H9 (cell line): ENCODE measurements at places on chromosomes 3 and 15.

- no peaks in the 10 kb centered on the region for H3K4me1 ChIP-seq
- H3K4me3 ChIP-seq: no peak overlapping the region
- H3K27me3 ChIP-seq: no peaks in the 10 kb centered on the region
- peak; percentile 34 for DNase-seq
Measured at GRCh38 chr3:60431599-60431958, 819.7 kb downstream of the FHIT start.

GRCh38 chr15:85514413-85514812 lies 134.0 kb downstream of the AKAP13 start:
- H3K4me3 ChIP-seq: no peak overlapping the region
- H3K4me1 ChIP-seq: peaks cover 8% of the 10 kb centered on the region; the same call in 1 of the 2 replicates
- H3K27ac ChIP-seq: no peak overlapping the region
- H3K36me3 ChIP-seq: no peaks in the 10 kb centered on the region
- H3K27me3 ChIP-seq: no peaks in the 10 kb centered on the region
- DNase-seq: no peak

DNA sequence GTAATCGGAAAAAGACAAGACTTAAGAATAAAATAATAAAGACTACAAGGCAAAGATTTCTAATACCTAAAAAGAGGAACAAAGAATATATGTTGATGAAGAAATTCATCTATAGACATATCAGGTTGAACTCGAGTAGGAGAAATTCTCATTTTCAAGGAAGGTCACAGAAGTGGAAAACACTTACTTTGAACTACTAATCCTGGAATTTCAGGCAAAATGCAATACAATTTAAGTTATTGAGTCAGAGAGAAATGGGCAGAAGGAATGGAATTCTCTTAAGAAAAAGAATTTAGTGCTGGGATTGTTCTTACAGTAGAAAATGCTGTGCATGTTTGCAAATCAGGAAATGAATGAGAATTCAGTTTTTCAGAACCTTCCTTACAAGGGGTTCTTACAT lies 135.9 kb upstream of the TGFBR2 start:
- no peak overlapping the region for H3K4me3 ChIP-seq
- H3K27me3 ChIP-seq: no peaks in the 10 kb centered on the region
- H3K4me1 ChIP-seq: no peaks in the 10 kb centered on the region; the same call in 1 of the 2 replicates
- no peaks in the 10 kb centered on the region for H3K36me3 ChIP-seq

- peaks cover 22% of the 10 kb centered on the region for H3K36me3 ChIP-seq
- no peak overlapping the region for H3K4me3 ChIP-seq
- no peaks in the 10 kb centered on the region for H3K27me3 ChIP-seq
- no peak for DNase-seq
- H3K27ac ChIP-seq: no peak overlapping the region
- no peaks in the 10 kb centered on the region for H3K4me1 ChIP-seq
Measured at GRCh38 chr15:90209591-90209990, 8.5 kb downstream of the SEMA4B start.

DNA sequence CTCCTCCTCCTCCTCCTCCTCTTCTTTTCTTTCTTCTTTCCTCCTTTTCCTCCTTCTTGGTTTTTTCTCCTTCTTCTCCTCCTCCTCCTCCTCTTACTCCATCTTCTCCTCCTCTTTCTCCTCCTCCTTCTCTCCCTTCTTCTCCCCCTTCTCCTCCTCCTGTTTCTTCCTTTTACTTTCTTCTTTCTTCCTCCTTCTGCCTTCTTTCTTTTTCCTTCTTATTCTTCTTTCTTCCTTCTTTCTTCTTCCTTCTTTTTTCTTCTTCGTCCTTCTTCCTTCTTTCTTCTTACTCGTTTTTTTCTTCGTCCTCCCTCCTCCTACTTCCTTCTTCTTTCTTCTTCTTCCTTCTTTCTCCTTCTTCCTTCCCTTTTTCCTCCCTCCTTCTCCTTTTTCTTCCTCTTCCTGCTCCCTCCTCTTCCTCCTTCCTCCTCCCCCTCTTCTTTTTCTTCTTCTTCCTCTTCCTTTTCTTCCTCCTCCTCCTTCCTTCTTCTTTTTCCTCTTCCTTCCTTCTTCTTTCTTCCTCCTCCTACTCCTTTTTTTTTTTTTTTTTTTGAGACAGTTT lies 92.1 kb downstream of the SLMAP start:
- H3K4me3 ChIP-seq: no peak overlapping the region
- no peaks in the 10 kb centered on the region for H3K4me1 ChIP-seq
- H3K27me3 ChIP-seq: no peaks in the 10 kb centered on the region
- H3K36me3 ChIP-seq: peaks cover 2% of the 10 kb centered on the region; the same call in 1 of the 3 replicates
- H3K27ac ChIP-seq: no peak overlapping the region

DNA sequence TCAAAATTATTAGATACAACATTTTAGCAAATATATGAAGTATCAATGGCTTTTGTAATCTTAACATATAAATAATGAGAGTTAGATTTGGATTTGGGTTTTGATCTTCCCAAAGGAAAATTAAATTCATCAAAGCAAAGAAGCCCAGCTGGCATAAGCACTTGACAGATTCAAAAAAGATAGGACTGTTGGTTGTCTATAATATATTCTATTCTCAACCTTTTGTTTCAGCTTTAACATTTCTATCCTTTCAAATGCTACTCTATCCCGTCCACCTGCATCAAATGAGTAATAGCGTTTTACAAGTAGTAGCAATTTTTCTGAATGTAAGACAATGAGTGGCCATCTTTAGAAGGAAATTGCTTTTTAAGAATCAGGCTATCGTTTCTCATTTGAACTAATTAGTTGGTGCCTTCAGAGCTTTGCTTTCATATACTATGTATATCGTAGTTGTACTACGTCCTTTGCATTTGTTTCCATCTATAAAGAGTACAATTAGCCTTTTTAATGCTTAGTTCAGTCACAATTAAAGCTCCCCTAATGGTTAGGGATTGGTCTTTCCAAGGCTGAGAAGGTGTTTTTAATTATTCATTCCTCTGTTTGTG lies 278.0 kb downstream of the UBE2E2 start:
- DNase-seq: no peak
- no peak overlapping the region for H3K4me3 ChIP-seq
- no peak overlapping the region for H3K27ac ChIP-seq
- no peaks in the 10 kb centered on the region for H3K27me3 ChIP-seq
- H3K36me3 ChIP-seq: peaks cover 13% of the 10 kb centered on the region
- H3K4me1 ChIP-seq: no peaks in the 10 kb centered on the region; the same call in 1 of the 2 replicates
